Astrocyte of the hippocampus (primary cell): ENCODE measurements at places on chromosomes 6 and 20.

- DNase-seq: no peak
Measured at GRCh38 chr6:9744119-9744518, 670.8 kb downstream of the TFAP2A start.

- DNase-seq: peak; percentile 52
Measured at GRCh38 chr6:57147401-57147800, 24.7 kb upstream of the BAG2 start.

- DNase-seq: no peak
Measured at GRCh38 chr6:144211160-144211559, 60.8 kb downstream of the STX11 start.

DNA sequence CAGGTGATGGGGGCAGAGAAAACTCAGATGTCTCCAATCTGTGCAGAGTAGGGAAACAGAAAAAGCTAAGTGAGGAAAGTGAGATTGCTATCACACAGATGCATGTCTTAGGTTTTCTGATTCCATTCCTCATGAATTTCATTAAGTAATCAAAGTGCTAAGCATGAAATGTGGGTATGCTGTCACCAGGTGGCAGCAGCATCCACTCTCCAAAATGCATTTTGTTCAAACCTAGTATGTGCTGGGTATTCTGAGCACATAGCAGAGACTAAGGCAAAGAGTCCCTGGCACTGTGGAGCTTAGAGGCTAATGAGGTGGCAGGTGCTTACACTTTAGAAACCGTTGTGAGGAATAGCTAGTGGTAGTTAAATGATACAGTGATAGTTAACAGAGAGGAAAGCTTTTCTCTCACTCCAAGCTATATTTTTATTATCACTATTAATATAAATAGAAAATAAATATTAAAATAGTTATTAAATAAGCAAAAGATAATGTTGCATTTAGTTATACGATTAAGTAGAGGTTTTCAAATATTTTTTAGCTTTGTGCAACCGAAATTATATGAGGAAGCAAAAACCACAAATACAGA is 179.5 kb downstream of the CDH26 start:
- peak; percentile 37 for DNase-seq

DNA sequence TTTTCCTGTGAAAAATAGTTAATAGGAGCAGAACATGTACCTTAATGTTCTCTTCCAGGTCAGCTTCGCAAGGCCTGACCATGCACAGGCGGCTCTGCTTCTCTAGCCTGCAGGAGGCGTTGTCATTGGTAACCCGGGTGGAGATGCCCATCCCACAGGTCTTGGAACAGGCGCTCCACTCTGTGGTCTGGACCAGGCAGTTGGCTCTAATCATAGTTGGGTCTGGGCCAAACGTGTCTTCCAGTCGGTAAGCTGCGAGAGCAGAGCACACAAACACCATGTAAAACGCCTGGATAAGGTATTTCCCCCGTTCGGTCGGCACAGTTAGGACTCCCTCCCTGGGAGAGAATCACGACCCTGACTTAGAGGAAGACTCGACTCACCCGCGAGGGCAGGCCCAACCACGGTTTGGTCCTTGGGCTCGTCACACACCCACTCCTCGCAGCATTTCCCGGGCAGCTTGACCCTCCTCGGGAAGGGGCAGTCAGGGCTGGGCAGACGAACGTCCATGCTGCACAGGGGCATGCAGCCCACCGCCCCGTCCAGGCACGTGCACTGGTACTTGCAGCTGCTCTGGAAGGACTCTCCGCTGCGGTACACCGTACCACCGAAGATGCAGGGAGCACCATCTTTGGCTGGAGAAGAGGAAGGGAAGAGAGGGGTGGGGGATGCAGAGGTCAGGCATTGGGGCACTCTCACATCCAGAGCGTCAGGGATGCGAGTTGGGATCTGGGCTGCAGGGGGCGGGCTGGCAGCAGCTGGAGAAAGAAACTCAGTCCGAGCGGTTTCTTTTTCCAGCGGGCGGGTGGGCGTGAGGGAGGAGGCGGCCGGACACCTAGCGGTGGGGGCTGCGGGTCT is 1.0 kb downstream of the CCN2 start:
- DNase-seq: peak; percentile 95

GRCh38 chr6:106003268-106003987 is 82.7 kb upstream of the PRDM1 start:
- no peak for DNase-seq

- DNase-seq: no peak
Measured at GRCh38 chr6:72677740-72678139, 55.9 kb downstream of the KCNQ5 start.

DNA sequence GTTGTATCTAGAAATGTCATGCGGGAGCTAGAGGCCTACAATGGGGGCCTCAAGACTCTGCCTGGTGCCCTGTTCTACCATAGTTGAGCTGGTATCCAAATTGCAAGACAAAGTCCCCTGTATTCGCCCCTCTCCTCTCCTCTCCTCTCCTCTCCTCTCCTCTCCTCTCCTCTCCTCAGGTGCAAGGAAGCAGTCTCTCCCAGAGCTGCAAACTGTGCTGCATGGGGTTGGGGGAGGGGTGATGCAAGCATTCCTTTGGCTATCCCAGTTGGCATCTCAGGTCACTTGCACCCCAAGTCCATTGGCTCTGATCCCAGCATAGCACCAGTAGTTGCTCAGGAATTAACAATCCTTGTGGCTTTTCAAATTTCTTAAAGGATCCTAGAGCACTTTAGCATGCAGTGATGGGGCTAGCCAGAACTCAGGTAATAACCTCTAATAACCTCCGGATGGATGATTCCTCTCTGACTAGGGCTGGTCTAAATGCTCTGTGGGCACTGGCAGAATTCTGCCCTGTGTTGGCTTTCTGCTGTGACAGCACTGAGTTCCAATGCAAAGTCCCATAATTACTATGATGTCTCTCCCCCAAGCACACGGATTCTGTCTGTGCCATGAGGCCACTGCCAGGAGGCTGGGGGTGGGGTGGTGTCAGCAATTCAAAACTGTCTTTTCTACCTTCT is 35.3 kb downstream of the TAF11 start:
- peak; percentile 34 for DNase-seq

DNA sequence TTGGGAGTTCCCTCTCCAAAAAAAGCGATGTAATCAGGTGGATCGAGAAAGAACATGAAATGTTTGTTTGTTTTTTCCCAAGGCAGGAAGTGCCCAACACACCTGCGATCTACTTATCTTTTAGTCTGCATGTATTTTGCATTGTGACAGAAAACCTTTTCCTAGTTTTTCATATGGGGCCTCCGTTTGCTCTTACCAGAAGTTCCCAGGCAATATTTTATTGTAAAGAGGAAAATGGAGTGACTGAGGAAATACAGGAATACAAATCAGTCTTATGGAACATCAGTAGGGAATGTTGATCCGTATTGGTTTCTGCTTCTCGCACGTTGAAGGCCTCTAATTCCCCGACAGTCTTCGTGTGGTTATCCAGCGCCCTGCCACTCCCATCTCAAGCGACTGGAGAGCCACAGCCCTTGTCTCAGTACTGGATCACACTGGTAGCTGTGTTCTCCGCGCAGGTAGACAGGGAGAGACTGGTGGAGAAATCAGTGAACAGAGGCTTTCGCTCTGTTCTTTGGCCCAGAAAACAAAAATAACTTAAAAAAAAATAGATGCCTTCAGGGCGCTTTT is 107.4 kb downstream of the TRIM27 start:
- no peak for DNase-seq
